NCI-H1417 treated with DMSO at 0.1 percent for 48 hours (cell line): ENCODE measurements at places on chromosomes 1 and 21.

DNA sequence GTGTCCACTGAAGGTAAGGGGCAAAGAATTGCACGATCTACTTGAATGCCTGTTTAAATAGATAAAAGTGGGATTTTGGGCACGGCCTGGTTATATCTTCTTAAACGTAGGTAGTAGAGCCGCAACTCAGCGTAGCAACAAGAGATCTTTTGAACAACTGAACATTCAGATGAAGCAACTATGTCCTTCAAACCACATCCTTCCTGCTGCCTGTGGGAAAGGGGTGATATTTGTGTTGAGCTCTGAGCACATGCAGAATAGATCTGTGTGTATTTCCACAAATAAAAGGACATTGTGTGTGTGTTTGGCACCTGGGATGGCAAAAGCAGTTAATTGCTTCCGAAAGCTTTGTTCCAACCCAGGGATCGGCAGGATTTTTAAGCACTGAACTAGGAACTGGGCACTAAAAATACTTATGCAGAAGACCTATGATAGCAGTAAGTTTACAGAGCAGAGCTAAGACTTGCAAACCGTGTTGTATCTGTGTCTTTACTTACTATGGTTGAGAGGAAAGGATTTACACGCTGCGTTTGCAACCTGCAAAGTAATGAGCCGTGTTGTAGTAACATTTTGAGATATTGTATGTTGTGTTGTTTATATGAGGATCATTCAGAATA is 333.4 kb downstream of the CHRM3 start:
- no peak for DNase-seq

GRCh38 chr1:1167398-1167821 is 6.3 kb upstream of the TTLL10 start:
- DNase-seq, result no peak

DNA sequence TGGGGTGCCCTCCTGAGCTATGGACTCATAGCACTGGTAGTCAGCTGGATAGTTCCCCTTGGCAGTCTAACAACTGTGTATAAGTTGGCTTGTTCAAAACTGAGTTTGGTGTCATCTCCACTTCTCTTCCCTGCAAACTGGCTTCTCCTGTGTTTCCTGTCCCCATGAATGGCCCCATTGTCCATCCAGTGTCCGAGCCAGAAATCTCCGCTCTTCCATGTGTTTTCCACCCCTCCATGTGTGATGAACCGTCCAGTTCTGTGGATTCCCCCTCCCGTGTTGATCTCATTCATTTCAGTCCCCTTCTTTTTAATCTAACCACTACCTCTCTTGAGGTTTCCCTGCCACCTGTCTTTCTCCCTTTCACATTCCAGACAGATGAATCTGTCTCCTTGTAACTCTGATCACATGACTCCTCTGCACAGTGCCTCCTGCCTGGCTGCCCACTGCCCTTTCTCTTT is 195.7 kb downstream of the ROR1 start:
- DNase-seq, result no peak

GRCh38 chr1:185156288-185156853 is 382 bp downstream of the TRMT1L start:
- no peak for DNase-seq
